Effector CD8-positive, alpha-beta T cell (primary cell): ENCODE measurements at places on chromosomes 13 and 19.

DNA sequence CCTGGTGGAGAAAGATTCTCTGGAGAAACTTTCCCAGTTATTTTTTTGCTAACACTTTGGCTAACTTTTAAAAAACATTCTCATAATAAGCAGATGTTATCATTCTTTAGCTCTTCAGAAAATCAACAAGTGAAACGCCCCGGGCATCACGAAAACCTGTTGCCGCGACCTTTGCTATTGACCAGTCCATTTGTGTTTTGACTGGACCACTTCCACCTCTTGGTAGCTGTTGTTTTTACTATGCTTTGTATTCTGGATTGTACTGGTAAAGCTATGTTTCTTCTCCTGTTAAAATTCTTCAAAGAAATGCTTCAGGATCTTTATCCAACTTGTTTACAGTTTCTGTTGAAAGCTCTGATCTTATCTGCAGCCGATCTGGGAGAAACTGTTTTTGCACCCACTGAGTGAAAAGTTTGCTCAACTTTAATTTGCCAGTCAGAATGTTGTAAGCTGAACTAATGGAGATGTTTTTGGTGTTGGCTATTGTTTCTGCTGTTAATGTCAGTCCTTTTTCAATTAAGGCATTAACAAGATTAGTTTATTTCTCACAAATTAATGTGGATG, 23.3 kb downstream of the UFM1 start:
- no peak for DNase-seq

DNA sequence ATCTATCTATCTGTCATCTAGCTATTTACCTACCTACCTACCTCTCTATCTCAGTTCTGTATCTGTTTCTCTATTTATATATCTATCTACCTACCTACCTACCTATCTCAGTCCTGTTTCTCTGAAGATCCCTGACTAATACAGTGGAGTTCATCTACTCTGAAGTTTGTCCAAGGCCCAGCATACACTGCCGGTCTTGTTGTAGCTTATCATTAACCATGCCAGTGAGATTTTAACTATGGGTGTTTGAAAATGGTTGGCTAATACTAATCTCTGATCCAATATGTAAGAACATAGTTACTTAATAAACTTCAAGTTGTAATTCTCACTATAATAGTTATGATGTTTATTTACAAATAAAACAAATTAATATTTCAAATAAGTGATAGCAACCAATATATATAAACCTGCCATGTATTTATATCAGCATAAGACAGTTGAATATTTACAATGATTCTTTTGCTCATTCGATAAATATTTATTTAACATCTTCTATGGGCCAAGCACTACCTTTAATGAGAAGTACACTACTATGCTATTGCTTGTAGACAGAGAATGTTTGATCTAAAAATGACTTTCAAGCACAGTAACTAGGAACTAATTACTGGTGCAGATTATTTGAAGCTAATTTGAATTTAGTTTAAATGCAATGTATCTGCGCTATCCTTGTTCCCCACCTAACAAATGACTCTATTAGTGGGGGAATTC, 242.1 kb downstream of the KLF5 start:
- no peak for DNase-seq

DNA sequence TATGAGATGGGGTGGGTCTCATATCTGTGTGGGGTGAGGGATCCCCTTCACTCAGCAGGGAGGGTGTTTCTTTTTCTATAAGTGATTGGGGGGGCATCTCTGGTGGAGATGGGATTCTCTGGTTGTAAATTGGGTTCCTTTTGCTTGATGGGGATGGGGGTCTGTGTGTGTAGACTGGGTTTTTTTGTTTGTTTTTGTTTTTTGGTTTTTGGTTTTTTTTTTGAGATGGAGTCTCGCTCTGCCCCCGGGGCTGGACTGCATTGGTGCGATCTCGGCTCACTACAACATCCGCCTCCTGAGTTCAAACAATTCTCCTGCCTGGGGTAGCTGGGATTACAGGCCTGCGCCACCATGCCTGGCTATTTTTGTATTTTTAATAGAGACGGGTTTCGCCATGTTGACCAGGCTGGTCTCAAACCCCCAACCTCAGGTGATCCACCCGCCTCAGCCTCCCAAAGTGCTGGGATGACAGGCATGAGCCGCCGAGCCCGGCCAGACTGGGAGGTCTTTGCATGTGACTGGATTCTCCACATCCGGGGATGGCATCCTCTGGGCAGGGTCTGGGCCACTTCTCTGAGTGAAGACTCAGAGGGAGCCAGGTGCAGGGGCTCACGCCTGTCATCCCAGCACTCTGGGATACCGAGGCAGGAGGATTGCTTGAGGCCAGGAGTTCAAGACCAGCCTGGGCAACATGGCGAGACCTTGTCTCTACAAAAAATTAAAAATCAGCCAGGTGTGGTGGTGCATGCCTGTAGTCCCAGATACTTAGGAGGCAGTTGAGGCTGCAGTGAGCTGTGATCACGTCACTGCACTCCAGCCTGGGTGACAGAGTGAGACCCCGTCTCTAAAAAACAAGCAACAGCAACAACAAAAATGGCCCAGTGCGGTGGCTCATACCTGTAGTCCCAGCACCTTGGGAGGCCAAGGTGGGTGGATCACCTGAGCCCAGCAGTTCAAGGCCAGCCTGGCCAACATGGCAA, 799 bp downstream of the MYBPC2 start:
- no peak for DNase-seq

- no peak for DNase-seq
Observed at GRCh38 chr13:73995736-73996135, 138.5 kb downstream of the KLF12 start.
